Activated CD4-positive, alpha-beta T cell treated with anti-CD3 and anti-CD28 coated beads, Interleukin-2, amount 50 U/mL, for 48 hours (primary cell): ENCODE measurements at places on chromosomes 1 and 21.

DNA sequence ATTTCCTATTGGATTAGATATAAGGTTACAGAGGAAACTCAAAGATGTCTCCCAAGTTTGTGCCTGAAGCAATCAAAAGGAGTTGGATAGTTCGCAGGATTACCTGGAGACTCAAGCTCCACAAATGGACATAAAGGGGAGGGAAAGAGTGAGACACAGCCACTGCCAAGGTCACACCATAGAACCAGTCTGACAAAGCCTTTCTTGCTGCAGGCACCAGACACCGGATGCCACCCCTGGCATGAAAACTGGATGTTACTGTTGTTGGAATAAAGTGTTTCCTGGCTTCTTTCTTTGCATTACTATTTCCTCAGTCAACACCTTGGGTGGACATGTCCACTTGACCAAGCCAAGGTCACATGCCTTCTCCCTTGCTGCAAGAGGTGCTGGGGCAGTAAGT, 70.6 kb downstream of the SNRPE start:
- DNase-seq = no peak

DNA sequence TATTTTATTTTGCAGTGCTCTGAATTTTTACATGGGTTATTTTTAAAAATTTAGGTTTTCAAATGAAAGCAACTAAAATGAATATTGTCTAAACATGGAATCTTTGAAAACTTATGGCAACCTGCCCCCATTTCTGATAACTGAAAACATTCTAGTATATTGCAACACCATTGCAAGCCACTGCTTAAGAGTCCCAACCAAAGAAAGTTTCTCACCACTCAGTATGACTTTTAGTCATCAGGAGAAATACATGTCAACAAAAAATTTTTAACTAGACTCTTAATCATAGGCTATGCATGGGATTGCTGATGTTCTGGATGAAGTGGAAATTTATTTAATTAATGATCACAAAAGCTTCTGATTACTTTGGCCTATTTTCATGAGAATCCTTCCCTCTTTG, 112.1 kb downstream of the TNFSF18 start:
- DNase-seq = no peak

DNA sequence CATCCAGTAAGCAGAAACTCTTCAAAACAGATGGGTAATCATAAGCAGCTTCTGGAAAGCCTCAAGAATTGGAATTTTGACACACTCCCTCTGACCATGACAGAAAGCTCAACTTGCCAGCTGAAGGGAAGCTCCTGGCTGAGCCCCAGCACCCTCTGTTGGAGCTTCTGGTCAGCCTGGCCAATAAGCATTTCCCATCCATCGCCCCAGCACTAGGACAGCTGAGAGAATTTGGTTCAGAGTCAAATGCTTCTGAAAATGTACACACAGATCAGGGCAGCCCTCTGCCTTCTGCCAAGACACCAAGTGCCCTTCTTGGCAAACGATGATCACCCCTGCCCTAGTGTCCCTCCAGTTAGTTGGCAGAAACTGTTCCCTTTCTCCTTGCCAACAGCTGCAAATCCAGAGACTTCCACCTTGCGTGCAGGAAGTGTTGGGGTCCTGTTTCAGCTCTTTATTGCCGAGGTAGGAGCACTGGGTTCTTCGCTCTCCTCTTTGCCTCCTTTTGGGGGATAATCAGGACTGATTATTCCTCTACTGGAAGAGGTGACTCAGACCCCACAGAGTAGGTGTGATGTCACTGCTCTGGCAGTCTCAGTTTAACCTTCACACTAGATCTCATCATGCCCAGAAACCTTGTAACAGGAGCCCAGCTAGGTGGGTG, 11.9 kb downstream of the PIGV start:
- DNase-seq = no peak

DNA sequence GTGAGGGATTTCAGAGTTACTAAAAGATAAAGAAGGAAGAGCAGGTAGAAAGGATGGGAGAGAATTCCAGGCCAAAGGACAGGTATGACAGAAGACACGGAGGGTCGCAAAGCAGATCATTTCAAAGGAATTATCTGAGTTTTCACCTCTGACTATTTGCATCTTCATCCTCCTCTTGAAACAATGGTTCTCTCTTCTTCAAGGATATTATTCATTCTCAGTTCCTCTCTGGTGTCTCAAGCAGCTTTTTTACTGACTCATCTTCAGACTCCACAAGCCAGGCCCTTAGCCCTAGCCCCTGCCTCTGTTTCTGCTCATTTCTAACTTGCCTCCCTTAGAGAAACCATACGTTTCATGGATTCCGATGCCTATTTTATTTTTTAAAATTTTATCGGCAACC, 15.0 kb downstream of the DDX59 start:
- DNase-seq = no peak

DNA sequence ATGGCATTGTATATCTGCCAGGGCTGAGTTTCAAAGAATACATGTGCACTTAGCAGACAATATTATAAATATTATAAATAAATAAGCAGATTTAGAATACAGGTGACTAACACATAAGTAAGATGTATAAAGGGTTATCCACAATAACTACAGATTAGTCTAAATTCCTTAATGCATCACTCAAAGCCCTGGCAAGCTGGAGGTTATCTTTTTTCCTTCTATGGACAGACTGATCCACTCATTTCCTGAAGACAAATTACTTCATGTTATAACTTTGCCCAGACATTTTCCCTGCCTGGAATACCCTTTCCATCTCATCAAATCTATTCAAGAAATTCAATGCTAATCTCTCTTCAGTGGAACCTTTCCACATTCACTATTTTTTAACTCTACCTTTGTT, 38.8 kb downstream of the LUZP1 start:
- DNase-seq = no peak

GRCh38 chr1:166960858-166961474, 14.4 kb downstream of the ILDR2 start:
- DNase-seq = no peak

DNA sequence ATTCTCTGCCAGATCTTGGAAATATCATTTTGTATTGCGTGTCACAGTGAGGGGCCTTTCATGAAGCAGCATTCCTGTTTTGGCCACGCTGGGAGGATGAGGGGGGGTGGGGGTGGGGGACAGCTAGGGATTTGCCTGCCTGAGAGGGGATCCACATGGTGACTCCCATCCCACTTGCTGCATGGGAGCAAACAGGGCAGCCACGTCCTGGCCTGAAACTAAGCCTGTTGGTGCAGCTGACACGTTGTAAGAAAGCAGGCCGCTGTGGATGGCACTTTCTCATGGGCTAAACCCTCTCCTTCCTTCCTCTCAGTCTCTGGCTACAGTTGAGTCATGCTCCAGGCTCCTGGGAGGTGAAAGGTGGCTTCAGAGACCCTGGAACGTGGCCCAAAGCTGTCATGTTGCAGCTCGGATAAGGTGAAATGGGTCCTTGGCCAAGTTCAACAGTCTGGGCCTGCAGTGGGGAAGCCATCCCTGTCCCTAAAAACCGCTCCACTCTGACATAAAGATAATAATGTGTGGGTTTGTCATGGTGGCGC, 346.7 kb upstream of the VAMP3 start:
- DNase-seq = no peak

DNA sequence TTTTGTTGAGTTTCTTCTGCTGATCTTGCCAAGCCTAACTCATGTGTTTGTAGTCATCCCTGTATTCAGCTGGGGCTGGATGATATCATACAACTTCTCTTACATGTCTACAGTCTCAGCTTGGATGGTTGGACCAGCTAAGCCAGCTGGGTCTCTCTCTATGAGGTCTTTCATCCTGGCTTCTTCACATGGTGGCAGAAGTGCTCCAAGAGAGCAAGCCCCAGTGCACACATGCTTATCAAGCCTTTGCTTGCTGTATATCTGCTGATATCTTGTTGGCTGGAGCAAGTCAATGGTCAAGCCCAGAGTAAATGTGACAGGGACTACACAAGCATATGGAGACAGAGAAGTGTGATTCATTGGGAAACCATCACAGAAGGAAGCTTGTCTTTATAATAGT, 29.2 kb upstream of the SLC44A5 start:
- DNase-seq = no peak

- no peak for DNase-seq
Observed at GRCh38 chr1:51491166-51491981, 27.7 kb downstream of the EPS15 start.

GRCh38 chr1:27543284-27543683, 53.3 kb upstream of the WASF2 start:
- no peak for DNase-seq

DNA sequence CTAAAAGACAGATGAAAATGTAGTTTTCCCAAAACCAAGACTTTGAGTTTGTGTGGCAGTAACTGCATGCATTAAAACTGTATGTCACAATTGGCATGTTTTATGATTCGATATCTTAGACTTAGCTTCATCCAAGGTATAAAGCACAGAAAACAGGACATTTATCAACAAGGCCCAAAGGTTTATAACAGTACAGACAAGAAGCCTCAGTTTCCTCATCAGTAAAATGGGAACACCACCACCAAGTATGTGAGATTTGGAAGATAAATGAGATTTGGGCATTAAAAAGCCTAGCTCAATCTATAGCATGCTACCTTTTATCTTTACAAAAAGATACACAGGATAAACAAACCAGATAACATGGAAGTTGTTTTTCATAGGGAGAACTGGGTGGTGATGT, 128.5 kb downstream of the DAB1 start:
- DNase-seq = no peak

- DNase-seq = no peak
Observed at GRCh38 chr1:8871965-8872399, 6.5 kb downstream of the ENO1 start.

GRCh38 chr1:159895836-159896545, 4.0 kb downstream of the CFAP45 start:
- DNase-seq = no peak

DNA sequence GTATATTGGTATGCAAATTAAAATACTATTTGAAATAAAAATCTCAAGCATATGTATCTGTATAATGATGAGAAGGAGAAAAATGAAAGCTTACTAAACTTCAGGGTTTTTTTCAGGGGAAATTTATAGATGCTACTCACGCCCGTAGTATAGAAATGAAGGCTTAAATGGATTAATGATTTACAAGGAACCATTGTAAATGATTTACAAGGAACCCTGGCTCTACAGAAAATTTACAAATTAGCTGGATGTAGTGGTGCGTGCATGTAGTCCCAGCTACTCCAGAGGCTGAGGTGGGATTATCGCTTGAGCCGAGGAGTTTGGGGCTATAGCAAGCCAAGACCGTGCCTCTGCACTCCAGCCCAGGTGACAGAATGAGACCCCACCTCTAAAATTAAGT, 150.5 kb downstream of the PCBP3 start:
- DNase-seq = no peak

DNA sequence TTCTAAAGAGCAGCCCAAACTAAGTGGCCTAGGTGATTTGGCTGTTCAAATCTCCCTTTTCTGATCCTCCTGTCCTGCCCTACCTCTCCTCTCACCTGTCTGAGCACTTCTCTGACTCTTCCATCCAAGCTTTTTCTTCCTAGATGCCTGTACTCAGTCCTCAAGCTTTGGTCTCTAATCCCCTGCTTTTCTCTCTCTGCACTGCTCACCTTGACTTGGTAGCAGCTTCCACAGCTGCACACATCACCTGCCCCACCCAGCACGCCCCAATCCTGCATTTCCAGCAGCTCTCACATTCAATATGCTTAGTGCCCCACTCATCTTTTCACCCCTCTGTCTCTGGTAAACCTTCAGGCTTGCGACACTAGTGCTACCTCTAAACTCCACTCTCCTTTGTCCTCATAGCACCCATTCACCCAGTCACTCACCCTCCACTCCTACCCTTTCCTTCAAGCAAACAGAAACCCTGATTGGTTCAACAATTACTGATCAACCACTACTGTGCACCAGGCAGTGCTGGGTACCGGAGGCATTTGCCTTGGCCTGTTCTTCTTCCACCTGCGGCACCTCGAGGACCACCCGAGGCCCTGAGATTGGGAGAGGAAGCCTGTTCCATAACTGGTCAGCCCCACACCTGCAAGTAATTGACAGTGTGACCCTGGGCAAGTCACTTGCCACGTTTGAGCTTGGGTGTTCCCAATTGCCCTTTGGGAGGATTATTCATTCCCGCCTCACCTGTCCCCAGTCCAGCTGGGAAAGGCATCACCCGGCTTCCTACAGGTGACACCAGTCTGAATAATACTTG, 136.1 kb upstream of the EDN2 start:
- DNase-seq = no peak

DNA sequence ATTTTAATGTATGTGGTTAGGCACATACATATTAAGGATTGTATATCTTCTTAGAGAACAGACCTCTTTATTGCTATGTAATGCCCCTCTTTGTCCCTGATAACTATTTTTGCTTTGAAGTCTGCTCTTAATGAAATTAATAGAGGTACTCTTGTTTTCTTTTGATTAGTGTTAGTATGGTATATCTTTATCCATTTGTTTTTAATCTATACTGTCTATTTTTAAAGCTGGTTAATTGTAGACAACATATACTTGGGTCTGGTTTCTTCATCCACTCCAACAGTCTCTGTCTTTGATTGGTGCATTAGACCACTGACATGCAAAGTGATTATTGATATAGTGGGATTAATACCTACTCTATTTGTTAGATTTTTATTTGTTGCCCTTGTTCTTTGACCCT, 36.0 kb downstream of the LEPR start:
- no peak for DNase-seq

DNA sequence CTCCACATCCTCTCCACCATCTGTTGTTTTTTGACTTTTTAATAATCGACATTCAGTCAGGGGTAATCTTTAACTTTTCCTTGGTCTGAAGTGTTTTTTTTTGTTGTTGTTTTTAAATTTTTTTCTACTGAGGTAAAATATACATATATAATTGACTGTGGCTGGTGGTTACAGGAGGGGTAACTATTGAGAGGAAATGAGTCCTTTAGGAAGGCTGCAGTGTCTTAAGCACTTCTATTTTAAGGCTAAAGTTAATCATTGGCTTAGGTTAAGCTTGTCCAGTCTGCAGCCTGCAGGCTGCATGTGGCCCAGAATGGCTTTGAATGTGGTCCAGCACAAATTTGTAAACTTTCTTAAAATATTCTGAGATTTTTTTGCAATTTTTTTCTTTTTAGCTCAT, 172.5 kb downstream of the CTH start:
- DNase-seq = no peak

DNA sequence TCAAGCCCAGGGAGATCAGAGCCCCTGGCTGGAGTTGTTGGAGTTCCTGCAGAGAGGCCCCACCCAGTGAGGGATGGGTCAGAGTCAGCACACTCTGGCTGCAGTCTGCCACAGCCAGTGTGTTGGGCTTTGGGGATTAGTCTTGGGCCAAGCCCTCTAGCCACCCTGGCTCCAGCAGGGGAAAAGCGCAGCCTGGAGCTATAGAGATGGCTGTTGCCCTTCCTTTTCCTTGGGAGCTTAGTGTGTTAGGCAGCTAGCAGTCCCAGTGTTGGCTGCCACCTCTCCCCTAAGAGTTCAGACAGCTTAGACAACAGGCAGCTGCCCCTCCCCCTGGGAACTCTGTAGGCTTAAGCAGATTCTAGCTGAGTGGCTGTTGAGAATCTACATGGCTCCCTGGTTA, 45.1 kb downstream of the DPT start:
- DNase-seq = no peak

- no peak for DNase-seq
Observed at GRCh38 chr1:172746091-172746949, 87.4 kb downstream of the FASLG start.

DNA sequence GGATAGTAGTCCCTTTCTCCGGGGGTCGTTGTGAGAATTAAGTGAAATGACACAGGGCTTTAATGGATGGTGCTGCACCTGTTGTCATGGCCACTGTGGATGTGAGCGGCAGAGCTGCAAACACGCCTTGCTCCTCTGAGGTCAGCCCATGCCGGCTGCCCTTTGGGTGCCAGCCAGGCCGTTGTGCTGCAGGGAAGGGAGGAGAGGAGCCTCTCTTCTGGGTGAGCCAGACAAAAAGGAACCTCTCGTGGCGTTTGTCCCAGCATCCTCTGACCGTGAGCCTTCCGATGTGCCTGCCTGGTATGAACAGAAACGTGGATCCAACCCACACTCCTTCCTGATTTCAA, 383.0 kb upstream of the VAMP3 start:
- no peak for DNase-seq
